ENCODE measurements at places on chromosomes 7 and 10.

DNA sequence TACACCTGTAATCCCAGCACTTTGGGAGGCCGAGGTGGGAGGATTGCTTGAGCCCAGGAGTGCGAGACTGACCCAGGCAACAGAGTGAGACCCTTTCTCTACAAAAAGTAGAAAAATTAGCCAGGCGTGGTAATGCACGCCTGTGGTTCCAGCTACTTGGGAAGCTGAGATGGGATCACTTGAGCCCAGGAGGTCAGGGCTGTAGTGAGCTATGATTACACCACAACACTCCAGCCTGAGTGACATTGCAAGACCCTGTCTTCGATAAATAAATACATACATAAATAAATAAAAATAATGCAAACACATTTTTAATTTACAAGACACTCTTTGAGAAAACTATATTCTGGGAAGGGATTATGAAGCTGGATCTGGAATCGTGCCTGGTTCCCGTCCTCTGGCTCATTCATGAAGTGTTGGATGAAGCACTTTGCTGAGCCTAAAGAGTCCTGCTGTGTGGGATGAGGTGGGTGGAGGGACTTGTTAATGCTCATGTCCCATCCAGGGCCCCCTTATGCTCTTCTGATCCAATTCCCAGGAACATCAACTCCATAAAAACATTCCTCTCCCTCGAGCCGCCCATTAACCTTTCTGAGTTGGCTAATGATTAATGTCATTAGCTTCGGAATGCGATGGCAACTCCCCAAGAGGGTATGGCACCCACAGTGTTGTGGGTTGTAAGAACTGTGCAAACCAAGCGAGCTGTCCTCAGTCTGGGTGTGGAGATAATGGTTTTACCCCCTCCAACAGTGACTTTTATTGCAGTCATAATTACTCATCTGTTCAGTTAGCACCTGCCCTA lies 236.3 kb downstream of the BAMBI start:
- no peak for DNase-seq

GRCh38 chr10:5461203-5461588 lies 38.2 kb downstream of the CALML5 start:
- no peak for DNase-seq

GRCh38 chr7:77791956-77792355 lies 6.3 kb downstream of the TMEM60 start:
- DNase-seq: no peak

- no peak for DNase-seq
These were observed 5.8 kb upstream of the KCNH2 start for GRCh38 chr7:150983893-150984368.

- no peak for DNase-seq
These were observed 385.1 kb upstream of the MKI67 start for GRCh38 chr10:128511284-128511683.

DNA sequence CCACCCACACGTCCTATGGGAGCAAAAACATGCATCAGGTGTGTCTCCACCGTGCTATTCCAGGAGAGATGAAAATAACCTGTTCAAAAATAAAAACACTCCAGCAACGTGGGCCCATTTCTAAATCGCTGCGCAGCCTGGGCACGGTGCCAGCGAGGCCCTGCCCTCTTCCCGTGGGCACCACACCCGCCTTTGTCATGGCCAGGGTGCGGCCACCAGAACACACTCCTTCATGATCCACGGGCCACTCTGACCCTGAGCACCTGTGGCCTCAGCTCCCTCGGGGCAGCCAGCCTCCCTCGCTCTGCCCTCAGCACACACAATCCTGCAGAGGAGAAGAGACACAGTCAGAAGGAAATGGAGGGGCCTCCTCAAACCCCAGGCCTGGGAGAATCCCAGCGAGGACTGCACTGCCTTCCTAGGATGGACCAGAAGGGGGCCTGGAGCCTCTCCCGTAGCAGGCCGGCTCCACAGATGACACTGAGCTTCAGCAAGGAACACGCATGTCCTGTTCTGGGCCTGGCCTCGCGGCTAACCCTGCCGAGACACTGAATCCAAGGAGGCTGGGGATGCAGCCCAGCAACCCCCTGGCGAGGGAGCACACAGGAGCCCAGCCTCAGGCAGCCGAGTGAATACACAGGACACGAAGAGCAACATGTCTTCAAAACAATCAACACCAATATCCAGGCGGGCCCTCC lies 169.0 kb downstream of the MAD1L1 start:
- no peak for DNase-seq

GRCh38 chr10:119740096-119740495 lies 14.2 kb downstream of the INPP5F start:
- DNase-seq: no peak

- no peak for DNase-seq
These were observed 6.1 kb upstream of the PDGFA start for GRCh38 chr7:525740-526139.

- DNase-seq: no peak
These were observed 1211.2 kb upstream of the SORCS1 start for GRCh38 chr10:108375691-108376090.

GRCh38 chr7:25870574-25870973 lies 281.4 kb upstream of the NFE2L3 start:
- DNase-seq: no peak

- DNase-seq: no peak
These were observed 16.0 kb upstream of the PPIF start for GRCh38 chr10:79331226-79331625.

DNA sequence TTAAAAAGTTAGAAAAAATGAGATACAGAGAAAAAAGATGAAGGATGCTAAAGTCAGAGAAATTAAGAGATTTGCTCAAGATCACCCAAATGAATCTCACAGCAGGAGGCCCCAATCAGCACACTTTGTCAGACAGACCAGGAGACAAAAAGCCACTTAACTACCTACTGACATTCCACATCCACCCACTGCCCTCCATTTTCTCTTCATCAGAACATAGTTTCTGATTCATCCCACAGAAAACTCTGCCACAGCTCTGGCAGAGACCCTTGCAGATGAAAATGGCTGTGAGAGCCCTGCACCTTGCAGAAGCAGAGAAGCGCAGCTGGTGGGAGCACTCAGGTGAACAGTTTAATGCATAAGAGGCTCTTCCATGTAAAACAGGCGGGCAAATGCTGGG lies 26.6 kb downstream of the DGKI start:
- DNase-seq: no peak

- DNase-seq: no peak
These were observed 14.3 kb downstream of the CHST3 start for GRCh38 chr10:71978476-71978875.

- no peak for DNase-seq
These were observed 50.9 kb downstream of the TCERG1L start for GRCh38 chr10:131260452-131261211.

All from AML-193 (cell line).